Activated naive CD4-positive, alpha-beta T cell treated with anti-CD3 and anti-CD28 coated beads, Interleukin-2, amount 50 U/mL, for 72 hours (primary cell): ENCODE measurements at places on chromosomes 3 and 15. TPM values are rescaled to one million over a fixed set of nuclear protein-coding genes. Genes with fewer than 3 reads are reported as not detected.

Gene SLC22A13
- total RNA-seq: 0.11 TPM

Gene DNAH12
- total RNA-seq: 0.05 TPM

Gene MAP6D1
- total RNA-seq: not detected

Gene PROK2
- total RNA-seq: not detected

Gene IL12A
- not detected for total RNA-seq

Gene MYH15
- 0.53 TPM for total RNA-seq

Gene GOLGA6B
- not detected for total RNA-seq

Gene SLC15A2
- 5.0 TPM for total RNA-seq

Gene ITIH4
- total RNA-seq: 16.5 TPM

Gene SPTSSB
- total RNA-seq: not detected

Gene ARPP19
- 118 TPM for total RNA-seq

Gene LRRIQ4
- 0.21 TPM for total RNA-seq

Gene PIF1
- 56.0 TPM for total RNA-seq

Gene CCDC9B
- 2.8 TPM for total RNA-seq

Gene KLHL6
- total RNA-seq: 47.0 TPM

Gene NRROS
- total RNA-seq: 17.2 TPM

Gene PGBD4
- 3.2 TPM for total RNA-seq

Gene AGBL1
- not detected for total RNA-seq

Gene IQCH
- 0.75 TPM for total RNA-seq

Gene FHIT
- 37.0 TPM for total RNA-seq

Gene CIB2
- 1.4 TPM for total RNA-seq

Gene CFAP100
- total RNA-seq: not detected

Gene FYTTD1
- 29.4 TPM for total RNA-seq

Gene ZDHHC23
- 1.7 TPM for total RNA-seq
